B cell (primary cell): ENCODE measurements at places on chromosomes 3 and 15. TPM values are rescaled to one million over a fixed set of nuclear protein-coding genes. Genes with fewer than 3 reads are reported as not detected.
A peak's percentile ranks its signal among the peaks of the same experiment; 100 is the strongest.

Gene CLDN18
- total RNA-seq, result not detected in 2 replicates

Gene SERINC4
- total RNA-seq, result 0.24 and 0.32 TPM in 2 replicates

Gene NMNAT3
- total RNA-seq, result 2.7 and 3.3 TPM in 2 replicates

Gene CCR9
- 0.76 and 1.1 TPM in 2 replicates for total RNA-seq

Gene TRIM59
- 17.4 and 22.0 TPM in 2 replicates for total RNA-seq

Gene COL6A6
- not detected in 2 replicates for total RNA-seq

Gene TRPM1
- not detected in 2 replicates for total RNA-seq

GRCh38 chr15:31383139-31383538 lies 56.5 kb downstream of the KLF13 start:
- DNase-seq, result no peak

GRCh38 chr3:155963570-155963969 lies 93.1 kb downstream of the GMPS start:
- no peak for DNase-seq

DNA sequence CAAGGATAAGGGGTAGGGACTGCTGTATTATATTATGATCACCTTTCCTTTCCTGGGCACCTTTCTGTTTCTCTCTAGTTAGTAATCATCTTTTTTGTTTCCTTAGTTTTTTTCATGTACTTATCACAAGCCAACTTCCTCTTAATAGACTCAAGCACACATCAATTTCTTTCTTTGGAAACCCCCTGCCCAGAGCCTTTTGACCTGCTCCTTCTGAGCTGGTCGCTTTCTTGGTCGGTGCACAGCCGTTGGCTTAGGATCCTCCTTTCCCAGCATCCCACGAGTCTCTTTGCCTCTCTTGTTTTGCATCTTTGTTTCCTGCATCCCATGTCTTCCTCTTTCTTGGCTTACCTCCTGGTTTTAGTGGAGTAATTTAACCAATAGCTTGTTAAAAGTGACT lies 26.9 kb downstream of the GASK1A start:
- DNase-seq, result no peak

- no peak for DNase-seq
These were observed 265.0 kb downstream of the OPA1 start for GRCh38 chr3:193857996-193858395.

- no peak for DNase-seq
These were observed 1.2 kb downstream of the PLOD2 start for GRCh38 chr3:146159616-146160320.

DNA sequence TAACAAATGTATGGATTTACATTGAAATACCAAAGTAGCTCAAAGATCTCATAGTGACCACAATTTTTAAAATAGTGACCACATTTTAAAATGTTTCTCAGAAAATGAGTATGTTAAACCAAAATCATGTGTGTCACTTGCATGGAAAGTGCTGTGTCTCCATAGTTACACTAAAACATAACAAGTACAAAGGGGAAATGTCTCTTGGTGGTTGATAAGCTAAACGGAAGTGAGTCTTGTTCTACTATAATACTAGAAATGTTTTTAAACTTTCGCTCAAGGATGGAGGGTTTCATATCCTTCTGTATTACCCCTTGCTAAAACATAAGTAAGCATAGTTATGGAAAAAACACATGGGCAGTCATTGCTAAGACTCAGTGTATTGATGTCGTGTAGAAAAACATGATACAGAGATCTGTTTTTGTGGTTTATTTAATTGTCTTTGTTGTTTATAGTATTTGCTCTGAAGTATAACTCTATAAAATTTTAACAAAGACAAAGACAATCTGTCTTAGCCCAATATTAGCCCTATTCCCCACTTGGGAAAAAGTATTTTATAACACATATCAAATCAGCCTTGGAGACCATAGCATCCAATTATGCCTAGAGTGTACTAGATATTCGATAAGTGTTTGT lies 27.0 kb upstream of the DENND4A start:
- DNase-seq, result peak; percentile 91

DNA sequence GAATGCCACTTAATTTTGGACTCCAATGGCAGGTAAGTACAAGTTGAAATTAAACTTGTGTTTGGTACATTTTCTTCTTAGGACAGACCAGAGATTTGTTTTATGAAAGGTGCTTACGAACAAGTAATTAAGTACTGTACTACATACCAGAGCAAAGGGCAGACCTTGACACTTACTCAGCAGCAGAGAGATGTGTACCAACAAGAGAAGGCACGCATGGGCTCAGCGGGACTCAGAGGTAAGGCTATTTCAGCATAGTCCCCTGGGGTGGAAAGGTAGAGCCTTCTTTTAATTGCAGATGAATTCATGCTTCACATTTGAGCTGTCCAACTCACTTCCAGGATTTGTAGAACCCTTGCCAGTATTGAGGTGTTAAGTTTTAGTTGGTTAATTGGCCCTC lies 51.4 kb downstream of the ASTE1 start:
- no peak for DNase-seq

DNA sequence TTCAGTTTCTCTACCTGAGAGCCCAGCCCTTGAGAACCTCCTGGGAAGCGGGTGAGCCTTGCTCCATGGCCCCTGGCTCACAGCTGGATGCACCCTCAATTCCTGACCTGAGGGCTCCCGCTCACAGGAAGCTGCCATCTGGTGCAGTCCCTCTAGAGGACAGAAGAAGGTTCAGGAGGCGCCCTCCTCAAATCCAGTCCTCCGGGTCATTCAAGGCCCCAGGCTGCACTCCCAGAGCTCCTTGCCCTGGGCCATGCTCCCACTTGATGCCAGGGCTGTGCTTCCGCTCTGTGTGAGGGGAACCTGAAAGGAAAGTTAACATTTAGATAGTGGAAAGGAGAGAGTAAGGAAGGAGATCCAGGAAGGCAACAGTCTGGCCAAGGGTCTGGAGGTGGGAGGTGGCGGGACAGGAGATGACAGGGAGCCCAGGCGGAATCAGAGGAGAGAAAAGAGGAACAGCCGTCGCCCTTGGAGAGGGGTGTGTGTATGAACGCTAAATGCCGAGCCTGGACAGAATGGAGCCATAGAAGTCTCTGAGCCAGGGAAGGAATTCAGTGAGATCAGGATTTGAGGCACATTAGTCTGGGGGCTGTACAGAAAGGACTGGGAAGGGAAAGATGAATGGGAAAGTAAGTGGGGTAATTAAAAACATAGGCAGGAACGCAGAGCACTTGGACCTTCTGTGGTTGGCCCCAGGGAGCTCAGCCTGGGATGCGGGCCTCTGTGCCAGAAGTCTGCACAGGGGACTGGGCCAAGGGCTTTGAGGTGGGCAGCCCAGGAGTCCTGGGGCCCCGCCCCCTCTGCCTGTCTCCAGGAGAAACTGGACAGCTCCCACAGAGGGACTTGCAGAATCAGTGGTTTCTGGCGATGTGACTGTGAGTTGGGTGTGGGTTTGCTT lies 26.1 kb downstream of the TBC1D21 start:
- no peak for DNase-seq

GRCh38 chr15:41490355-41490754 lies 3.3 kb upstream of the ITPKA start:
- no peak for DNase-seq

DNA sequence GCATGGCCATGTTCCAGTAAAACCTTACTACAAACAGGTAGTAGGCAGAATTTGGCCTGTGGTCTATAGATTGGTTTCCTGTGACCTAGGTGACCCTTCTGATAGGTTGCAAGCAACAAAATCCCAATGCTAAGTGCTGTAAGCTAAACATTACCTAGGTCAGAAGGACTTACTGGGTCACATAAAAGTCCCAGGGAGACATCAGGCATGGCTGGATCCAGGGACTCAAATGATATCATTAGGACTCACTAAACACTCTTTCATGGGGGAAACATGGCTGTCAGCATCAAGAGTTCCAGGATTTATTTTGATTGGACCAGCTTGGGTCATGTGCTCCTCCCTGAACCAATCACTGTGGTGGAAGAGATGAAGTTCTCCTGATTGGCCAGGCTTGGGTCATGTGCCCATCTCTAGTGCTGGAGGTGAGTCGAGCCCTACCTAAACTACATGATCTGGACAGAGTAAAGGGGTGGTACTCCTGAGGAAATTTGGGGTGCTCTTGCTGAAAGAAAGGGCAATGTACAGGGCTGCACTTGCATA lies 16.8 kb upstream of the SLC6A1 start:
- DNase-seq, result no peak
